NCI-H146 (cell line): ENCODE measurements at places on chromosomes 12 and 14.

- no peak for DNase-seq
Observed at GRCh38 chr12:132544080-132544397, 54.1 kb downstream of the FBRSL1 start.

- peak; percentile 83 for DNase-seq
Observed at GRCh38 chr12:15788233-15789219, 662 bp downstream of the EPS8 start.

DNA sequence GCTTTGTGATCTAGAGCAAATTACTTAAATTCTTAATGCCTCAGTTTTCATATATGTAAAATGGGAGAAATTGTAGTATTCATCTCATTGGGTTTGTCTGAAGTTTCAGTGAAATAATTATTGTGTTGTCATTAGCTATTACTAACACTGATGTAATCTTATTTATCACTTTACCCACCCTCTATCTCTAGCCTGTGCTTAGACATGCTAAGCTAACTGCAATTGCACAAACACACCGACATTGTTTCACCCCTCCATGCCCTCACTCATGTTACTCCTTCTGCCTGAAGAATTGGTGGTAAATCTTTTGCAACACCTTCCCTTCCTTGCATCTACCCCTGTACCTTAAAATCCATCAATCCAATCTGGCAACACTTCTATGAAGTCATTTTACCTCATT lies 241.6 kb downstream of the BCAT1 start:
- DNase-seq = no peak

- no peak for DNase-seq
Observed at GRCh38 chr12:24479131-24479530, 469.8 kb downstream of the BCAT1 start.

- DNase-seq = no peak
Observed at GRCh38 chr12:4852308-4852707, 57.4 kb upstream of the KCNA1 start.

GRCh38 chr12:64716371-64716770 lies 42.8 kb downstream of the GNS start:
- DNase-seq = no peak

- no peak for DNase-seq
Observed at GRCh38 chr14:91144425-91145145, 30.7 kb downstream of the DGLUCY start.

GRCh38 chr12:108842361-108842760 lies 15.0 kb downstream of the SSH1 start:
- no peak for DNase-seq

DNA sequence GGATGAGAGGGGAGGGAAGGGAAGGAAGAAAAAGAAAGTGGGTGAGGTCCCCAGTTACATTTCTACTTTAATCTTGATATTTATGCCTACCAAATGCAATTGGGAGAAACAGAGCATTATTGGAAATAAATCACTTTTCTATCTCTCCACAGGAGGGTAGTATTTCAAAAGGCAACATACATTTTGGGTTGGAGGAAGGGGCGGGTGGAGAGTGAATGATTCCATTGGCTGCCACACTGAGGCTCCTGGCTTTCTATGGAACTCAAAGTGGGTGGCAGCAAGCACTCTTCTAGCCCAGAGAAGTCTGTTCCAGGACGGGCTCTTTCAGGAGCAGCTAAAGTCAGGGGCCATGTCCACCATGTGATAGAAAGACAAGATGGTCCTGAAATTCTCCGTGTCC lies 441.3 kb downstream of the DAD1 start:
- DNase-seq = no peak

DNA sequence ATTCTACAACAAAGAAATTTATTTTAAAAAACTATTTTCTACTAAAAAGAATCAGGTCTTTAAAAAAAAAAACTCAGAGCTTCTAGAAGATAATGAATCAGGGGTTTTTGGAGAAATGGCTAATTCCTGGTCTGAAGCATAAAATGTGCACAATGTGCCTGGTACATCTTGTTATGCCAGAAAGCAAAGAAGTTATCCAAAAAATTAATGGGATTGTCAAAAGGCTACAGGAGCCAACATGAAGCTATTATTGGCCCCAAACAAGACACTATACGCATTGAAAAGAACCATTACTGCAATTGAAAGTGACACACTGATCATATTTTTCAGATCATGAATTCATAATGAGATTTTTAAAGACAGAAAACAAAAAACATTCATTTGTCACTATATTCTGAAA lies 19.3 kb upstream of the TUBA1A start:
- DNase-seq = no peak

- no peak for DNase-seq
Observed at GRCh38 chr14:73685328-73685727, 28.9 kb downstream of the PNMA1 start.

GRCh38 chr12:20438299-20438779 lies 70.0 kb downstream of the PDE3A start:
- DNase-seq = no peak

DNA sequence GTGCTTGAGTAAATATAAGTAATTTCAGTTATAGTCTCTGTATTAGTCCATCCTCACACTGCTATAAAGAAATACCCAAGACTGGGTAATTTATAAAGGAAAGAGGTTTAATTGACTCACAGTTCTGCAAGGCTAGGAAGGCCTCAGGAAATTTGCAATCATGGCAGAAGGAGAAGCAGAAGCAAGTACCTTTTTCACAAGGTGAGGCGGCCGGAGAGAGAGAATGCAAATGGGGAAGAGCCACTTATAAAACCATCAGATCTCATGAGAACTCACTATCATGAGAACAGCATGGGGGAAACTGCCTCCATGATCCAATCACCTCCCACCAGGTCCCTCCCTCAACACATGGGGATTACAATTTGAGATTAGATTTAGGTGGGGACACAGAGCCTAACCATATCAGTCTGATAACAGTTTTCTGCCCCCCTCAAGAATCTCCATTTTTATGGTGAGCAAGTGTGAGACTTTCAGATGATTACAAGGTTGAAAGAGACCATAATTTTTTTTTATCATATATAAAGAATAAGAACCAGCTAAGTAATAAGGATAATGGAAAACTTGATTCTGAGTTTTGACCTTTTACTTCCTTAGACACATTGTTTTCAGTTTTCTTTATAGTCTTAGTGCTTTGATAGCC lies 35.6 kb downstream of the LEMD3 start:
- DNase-seq = no peak

GRCh38 chr14:104913435-104913834 lies 11.2 kb upstream of the PLD4 start:
- DNase-seq = no peak

DNA sequence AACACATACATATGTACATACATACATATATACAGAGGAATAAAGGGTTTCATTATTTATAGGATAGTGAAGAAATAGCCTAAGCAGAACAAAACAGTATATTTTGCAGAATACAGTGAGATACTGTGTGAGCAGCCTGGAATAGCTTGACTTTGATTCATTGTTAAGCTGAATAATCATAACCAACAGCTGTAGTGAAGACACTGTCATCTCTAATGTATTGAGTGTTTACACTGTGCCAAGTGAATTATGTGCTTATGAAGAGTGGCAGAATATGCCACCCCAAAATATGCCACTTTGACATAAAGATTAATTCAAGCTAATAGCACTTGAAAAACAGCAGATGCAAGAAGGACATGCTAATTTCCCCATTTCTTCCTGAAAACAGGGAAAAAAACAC lies 48.2 kb upstream of the LRFN5 start:
- no peak for DNase-seq

DNA sequence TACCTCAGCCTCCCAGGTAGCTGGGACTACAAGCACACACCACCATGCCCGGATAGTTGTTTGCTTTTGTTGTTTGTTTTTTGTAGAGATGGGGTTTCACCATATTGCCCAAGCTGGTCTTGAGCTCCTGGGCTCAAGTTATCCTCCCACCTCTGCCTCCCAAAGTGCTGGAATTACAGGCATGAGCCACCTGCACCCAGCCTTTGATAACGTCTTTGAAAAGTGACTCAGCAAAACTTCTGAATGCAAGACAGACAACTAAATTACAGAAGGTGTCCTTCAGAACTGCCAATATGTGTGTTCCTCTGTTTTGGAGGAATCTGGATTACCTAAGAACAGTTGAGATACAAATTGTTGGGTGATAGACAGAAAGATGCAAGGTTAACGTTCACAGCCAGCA lies 99.8 kb downstream of the ESR2 start:
- DNase-seq = no peak

- no peak for DNase-seq
Observed at GRCh38 chr12:57886542-57886941, 40.0 kb upstream of the CTDSP2 start.

GRCh38 chr14:85514487-85514886 lies 15.5 kb upstream of the FLRT2 start:
- DNase-seq = no peak

DNA sequence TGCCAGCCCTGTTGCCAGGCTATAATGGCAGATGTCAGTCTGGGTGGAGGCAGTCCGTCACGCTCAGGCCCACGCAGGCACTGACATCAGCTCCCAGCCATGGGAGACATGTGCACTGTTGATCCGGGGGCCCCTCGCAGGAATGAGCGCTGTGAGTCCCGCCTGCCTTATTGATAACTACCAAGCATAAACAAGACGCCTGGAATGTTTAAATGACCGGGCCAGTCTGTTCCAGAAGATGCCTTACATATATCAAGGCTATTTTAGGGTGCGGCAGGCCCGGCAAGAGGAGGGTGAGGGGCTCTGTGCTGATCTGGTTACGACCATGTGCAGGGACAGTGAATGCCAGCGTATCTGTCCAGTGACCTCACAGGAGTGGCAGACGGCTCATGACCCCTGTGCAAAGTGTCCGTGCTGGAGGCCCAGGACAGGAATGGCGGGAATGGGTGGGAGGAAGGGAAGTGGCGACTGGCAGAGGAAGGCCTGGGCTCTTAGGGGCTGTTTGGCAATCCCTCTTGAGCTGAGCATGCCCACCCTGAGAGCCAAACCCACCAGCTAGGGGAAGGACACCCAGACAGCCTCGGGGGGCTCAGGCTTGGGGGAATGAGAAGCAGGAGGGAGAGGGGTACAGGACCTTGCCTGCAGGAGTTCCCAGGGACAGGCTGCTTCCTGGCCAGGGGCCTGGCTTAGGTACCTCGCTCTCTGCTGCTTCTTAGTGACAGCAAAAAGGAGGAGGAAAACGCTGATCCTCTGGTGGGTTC lies 49.3 kb downstream of the DLK1 start:
- DNase-seq = no peak

DNA sequence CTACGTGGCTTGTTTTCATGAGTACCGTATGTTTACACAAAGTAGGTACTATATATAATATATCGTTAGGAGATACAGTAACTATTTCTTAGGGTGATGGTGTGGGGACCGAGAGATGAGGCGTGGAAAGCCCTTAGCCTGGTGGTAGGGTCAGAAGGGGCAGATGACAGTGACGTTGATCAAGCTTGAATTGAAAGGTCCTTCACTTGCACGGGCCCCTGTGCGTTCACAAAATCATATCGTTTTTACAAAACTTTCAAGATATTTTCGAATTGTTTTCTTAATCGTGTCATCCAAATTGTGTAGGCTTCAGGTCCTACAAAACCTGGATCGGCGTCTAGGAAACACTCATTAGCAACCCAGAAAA lies 881 bp upstream of the SOS2 start:
- DNase-seq = peak; percentile 34

GRCh38 chr12:54890339-54890738 lies 36.0 kb downstream of the MUCL1 start:
- no peak for DNase-seq

DNA sequence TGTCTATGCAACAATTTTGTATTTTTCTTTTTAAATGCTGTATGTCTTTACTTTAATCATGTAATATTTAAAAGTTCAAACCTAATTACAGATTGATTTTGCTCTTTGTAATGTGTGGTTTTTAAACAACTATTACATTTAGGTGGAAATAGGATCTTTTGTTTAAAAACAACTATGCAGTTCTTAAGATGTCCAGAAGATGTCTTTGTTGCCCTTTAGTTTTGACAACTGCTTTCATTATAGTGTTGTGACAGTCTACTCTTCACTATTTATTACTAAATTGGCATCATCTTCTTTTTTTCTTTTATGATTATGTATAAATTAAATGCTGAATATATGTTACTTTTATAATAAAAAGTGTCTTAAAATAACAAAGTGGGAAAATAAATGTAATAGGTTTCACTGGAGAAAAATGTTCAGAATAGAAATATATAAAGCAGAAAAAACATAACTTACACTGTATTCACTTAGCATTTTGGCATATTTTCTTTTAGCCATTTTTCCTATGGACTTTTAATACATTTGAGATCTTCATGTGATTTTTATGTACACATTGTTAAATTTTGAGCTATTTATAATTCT lies 27.1 kb upstream of the PCNX4 start:
- DNase-seq = peak; percentile 3

DNA sequence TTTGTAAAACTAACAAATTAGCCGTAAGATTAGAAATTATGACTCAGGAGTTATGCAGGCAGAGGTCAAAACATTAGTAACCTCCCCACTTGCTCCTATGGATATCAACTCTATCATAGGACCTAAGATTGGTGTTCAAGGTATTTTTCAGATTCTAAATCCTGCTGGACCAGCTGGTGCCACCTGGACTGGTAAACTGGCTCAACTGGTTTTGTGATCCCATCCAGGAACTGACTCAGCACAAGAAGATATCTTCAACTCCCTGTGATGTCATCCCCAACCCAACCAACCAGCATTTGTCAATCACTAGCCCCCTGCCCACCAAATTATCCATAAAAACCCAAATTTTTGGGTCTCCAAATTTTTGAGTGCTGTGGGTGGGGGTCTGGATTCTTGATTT lies 98.1 kb upstream of the OR4E1 start:
- DNase-seq = no peak

DNA sequence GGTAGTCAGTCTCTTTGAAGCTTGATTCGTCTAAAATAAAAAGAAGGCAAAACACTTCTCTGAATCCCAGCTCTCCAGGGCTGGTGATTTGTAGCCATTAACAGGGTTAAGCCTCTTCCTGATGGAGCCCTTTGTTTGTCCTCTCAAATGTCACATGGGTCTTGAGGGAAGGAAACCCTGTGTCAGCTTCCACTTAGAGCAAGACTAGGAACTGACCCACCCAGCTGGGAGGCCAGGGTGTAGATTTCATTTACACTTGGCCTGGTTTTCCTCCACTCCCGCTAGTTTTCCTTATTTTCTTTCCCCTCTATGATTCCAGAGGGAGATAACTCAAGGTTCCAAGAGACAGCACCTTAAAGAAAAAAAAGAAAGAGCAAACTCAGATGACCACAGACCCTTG lies 230.5 kb upstream of the EGLN3 start:
- DNase-seq = no peak

DNA sequence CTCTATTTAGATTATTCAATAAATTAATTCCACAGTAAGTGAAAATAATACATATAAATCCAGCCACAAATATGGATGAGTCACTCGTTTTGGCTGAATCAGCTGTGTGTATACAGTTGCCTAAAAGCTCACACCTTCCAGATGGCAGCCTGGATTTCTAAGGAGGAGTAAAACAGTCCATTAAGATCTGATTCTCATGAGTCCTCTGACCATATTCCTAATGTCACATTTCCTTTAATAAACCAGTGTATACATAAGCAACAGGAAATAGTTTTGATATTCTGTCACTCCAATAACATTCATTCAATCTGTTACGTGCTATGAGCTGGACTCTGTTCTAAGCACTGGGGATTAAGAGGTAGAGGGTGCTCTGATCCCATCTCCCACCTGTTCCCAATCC lies 21.8 kb downstream of the MDM1 start:
- DNase-seq = no peak

- no peak for DNase-seq
Observed at GRCh38 chr12:117148642-117149041, 41.6 kb downstream of the FBXO21 start.
